SHP77 treated with DMSO at 0.1 percent for 48 hours (cell line): ENCODE measurements at places on chromosomes 2 and 18.

DNA sequence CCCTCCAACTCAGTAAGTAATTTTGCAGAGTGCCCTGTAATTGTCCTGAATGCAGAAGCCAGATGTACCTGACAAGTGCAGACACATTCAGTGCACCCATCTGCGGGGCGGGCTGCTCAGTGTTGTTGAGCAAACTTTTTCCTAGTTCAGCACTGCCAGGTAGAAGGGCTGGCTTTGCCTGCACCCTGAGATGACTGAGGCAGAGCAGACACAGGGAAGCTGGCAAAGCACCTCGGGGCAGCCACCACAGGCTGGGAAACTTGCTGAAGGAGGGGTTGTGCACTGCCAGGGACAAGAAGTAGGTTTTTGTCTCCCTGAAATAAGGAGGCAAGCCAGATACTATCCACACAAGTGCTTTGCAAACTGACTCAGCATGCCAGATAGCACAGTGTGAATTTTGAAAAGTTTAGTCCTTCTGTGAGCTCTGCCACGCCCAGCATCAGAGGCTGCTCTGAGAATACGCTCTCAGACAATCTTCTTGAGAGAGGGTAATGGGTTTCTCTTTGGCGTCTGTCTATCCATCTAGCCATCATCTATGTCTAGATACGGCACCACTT, 62.3 kb downstream of the SOWAHC start:
- DNase-seq: no peak

GRCh38 chr2:69957965-69958364, 3.5 kb downstream of the ASPRV1 start:
- DNase-seq: peak; percentile 71

DNA sequence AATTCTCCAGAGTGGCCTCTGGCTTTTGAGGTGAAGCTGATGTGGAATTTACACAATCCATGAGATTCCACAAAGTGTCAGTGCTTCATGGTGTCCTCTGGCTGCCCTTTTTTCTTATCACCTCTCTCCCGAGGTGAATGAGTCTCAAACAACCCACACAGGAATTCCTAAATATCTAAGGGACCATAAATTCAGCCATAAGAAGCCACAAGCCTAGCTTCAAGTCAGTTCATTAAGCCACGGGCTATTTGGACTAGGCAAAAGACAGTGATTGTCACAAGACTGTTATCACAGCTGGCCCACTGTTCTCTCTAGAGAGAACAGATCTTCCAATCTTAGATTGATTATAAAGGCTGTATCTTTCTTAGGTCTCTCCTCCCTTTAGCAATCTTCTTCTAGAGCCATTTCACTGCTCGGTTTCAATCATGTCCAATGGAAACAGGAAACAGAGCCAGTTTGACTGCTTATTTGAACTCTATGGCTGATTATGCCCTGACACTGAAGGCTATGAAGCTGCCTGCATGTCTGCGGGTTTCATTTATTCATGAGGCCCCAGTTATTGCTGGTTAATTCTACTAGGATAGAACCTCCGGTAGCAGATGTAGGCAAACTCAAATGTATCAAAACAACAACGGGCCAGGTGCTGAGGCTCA, 4.1 kb downstream of the NEMP2 start:
- no peak for DNase-seq

DNA sequence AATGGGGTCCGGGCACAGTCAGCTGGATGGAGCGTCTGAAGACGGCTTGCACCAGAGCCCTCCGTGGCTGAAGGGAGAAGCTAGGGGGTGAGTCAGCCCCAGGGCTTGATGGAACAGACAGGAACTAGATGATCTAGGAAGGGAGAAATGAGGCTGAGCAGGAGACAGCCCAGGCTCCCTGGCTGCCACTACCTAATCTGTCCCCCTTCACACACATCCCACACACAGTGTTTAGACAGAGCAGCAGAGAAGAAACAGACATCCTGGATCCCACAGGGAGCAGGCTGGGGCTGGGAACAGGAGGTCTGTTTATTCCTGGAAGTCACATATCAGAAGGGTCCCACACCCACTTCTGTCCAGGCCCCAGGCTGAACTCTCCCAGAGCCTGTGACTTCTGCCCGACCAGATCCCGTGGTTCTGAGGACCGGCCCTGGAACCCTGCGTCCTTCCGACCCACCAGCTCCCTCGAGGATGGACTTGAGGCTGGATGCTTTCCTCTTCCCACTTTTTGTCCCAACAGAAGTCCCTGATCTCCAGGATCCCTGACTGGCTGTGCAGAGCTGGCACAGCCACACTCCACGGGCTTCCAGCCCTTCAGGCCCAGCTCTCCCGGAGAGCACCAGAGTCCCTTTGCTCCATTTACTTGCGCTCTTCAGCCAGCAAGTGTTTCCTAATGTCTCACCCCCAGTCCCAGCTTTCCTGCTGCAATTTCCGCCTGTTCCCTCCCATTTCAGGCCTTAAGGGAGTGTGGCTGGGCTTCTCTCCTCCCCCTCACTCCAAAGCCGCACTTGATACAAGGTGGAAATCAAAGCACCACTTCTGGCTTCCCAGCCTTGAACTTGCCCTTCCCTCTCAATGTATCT, 1.5 kb upstream of the GPBAR1 start:
- DNase-seq: no peak

- no peak for DNase-seq
These were observed 78.3 kb downstream of the HDAC4 start for GRCh38 chr2:239322416-239323086.

DNA sequence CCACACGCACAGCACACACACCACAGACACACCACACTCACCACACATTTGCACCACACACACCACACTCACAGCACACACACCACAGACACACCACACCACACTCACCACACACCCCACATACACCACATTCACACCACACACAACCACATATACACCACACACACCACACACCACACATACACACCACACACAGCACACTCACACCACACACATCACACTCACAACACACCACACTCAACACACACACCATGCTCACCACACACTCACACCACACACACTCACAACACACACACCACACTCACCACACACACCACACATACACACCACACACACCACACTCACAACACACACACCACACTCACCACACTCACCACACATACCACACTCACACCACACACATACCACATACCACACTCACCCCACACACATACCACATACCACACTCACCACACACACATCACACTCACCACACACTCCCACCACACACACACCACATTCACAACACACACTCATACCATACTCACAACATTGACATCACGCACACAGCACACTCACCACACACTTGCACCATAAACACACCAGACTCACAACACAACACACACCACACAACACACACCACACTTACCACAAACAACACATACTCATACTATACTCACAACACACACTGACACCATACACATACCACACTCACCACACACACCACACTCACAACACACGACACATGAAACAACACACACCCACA, 60.0 kb downstream of the SDC1 start:
- DNase-seq: no peak

- no peak for DNase-seq
These were observed 457.9 kb downstream of the PIK3C3 start for GRCh38 chr18:42412896-42413295.

DNA sequence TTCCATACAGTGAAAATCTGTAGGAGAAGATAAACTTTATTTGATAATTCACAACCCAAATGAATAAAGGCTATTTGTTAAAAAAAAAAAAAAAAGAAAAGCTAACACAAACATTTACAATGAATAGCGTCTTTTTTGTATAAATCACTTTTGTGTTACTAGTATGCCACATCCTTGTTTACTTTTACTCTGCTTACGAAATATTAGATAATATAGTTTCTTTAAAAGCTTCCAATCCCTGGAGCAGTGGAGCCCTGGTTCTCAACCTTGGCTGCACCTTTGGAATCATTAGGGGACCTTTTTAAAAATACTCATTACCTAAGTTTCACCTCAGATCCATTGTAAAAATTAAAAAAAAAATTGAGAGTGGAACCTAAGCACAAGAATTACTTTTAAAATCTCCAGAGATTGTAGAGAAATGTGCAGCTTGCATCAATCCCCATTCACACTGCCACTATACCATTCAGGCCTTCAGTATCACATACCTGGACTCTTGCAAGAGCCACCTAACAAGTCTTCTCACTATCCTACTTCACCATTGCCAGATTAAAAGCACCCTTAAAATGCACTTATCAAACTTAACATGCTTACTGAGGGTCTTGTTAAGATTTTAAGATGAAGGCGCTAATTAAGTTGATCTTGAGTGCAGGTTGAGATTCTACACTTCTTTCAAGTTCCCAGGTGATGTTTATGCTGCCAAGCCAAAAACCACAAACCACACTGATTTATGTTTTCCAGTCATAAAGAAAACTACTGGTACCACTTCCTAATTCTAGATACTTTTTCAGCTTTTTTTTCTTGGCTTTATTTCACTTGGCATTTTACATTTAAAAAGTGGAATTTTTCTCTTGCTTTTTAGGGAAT, 59.7 kb upstream of the ZC3H15 start:
- DNase-seq: no peak

DNA sequence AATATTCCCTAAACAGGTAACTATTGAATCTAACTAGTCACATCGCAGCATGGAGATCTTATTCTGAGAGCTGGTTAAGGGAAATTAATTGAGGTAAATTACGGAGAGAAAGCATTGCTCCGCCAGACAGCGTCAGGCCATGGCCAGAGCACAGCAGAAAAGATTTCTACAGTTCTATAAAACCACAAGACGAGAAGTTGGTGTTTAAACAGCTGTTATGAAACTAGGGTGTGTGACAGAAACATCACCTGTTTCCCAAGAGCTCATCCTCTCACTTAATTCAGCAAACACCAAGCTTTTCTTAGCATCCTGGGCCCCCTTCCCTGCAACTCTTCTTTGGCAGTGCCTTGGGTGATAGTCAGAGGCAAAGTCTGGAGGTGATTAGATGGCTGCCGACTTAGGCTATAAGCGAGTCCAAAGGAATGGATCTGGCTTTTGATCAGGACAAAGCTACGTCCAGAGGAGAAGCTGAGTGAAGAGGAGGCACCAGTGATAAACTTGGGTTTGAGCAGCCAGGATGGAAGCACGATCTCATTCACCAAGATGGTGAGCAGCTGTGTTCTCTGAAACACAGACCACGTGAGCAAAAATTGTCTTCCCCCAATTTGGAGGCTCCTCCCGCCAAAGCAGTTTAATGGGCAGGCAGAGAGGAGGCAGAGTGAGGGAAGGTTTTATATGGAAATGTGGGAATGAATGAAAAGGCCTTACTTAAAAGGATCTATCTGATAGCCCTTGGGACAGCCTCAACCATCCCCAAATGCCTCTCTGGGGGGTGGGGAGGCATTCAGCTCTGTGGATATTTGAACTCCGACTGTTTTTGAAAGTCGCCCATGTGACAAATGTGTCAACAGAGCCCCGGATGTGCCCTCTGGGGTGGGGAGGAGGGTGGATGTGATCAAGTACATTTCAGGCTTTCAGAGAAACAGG, 57.8 kb downstream of the PKDCC start:
- no peak for DNase-seq

GRCh38 chr18:8299054-8299980, 309.9 kb upstream of the RAB12 start:
- peak; percentile 78 for DNase-seq

GRCh38 chr2:98505971-98506664, 61.5 kb downstream of the INPP4A start:
- DNase-seq: no peak

GRCh38 chr18:525036-525797, 24.7 kb upstream of the COLEC12 start:
- DNase-seq: no peak

GRCh38 chr2:142131010-142131669, at the start of gene LRP1B:
Gene LRP1B (minus strand): TSS chr2:142131016. CDS start chr2:142130729, 287 bp downstream.
- DNase-seq: no peak

DNA sequence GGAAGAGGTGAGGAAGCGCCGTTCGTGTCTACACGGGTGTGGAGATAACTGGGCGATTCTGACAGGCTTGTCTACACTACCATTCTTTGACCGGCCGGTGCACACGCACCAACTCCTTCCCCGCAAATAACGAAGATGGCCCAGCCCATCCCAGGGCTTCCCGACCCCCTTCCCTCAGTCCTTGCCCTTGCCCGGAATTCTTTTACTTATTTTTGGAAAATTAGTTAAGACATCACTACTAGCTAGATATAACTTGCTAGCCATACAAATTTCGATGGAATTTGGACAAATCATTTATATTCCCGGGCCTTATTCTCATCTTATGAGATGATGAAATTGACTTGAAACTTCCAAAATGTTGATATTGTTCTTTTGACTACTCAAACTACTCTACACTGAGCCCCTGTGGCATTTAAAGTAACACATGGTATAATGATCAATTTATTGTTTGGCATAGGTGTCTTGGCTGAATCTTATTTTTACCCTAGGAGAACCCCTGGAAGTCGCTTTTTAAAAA, 1.3 kb downstream of the ERICH2 start:
- no peak for DNase-seq

- DNase-seq: no peak
These were observed 42.5 kb downstream of the PTPRM start for GRCh38 chr18:7609617-7610016.

DNA sequence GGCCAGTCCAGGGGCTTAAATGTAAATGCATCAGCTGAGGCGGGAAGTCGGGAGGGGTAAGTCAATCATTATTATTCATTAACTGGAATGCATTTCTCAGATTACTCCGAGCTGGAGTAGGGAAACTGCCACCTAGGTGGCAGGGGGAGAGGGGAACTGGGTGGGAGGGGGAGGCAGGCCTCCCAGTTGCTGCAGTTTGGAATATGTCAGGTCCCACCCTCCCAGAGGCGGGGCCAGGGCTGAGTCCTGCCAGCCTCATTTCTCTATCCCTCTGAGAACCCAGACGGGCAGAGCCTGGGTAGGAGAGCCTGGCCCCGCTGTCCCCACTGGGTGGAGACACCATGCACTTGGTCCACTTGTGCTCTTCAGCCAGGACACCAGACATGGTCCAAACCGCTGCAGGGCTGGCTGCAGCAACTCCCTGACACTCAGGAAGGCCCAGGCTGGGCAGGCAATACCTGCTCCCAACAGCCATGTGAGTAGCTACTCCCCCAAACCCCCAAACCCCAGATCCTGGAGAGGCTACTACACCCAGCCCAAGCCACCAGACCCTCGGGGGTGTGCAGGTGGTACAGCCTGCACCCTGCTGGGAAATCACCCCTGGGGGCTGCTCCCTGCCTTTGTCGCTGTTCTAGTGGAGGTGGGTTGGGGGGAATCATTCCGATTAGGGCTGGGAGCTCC, at the start of gene GPBAR1:
Gene GPBAR1, plus strand, starts transcription at position 274 of the 681 bp plus-strand sequence. CDS start 1,710 bp downstream, outside the sequence.
- no peak for DNase-seq

DNA sequence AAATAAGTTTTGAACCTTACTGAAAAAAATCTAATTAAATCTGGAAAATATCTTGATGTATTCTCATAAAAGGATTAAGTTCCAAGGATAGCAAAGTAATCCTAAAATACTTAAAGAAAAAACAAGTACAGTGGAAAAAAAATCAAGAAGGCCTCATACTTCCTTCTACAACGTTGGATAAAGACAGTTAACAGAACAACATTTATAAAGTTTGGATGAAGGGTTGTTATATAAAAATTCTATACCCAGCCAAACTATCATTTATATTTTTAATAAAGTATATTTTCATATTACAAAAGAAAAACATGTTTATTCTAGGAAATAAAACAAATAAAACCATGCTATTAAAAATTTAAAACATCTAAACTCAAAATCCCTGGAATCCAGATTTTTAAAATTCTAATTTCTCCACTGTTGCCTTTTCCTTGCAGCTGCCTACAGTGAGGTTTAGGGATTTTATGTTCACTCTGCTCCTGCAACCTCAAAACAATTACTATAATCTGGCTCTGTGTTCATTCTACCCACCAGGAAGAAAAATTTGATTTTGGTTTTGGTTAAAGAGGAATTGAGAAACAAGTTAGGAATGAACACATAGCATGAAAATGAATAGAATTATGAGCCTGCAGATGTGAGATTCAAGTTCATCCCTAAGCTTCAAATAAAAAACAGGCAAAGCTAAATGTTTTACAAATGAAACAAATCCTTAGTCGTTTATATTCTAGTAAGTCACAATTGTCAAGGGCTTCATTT, 142.8 kb downstream of the LPIN1 start:
- DNase-seq: no peak
